ENCODE measurements at places on chromosomes 16 and 17. TPM values are rescaled to one million over a fixed set of nuclear protein-coding genes. Genes with fewer than 3 reads are reported as not detected.

- no peaks in the 10 kb centered on the region for H3K36me3 ChIP-seq
- DNase-seq, result no peak
- H3K4me1 ChIP-seq, result no peaks in the 10 kb centered on the region
- no peak overlapping the region for H3K4me3 ChIP-seq
Observed at GRCh38 chr16:85234310-85235204, 122.3 kb upstream of the CIBAR2 start.

- no peak overlapping the region for H3K4me3 ChIP-seq
- H3K36me3 ChIP-seq, result peaks cover 5% of the 10 kb centered on the region
- H3K27me3 ChIP-seq, result no peaks in the 10 kb centered on the region
- DNase-seq, result peak; percentile 52
- no peak overlapping the region for H3K27ac ChIP-seq
Observed at GRCh38 chr17:40038882-40039513, 15.2 kb downstream of the MED24 start.

GRCh38 chr17:31073411-31073810 is 21.4 kb upstream of the NF1 start:
- no peaks in the 10 kb centered on the region for H3K36me3 ChIP-seq
- H3K4me3 ChIP-seq, result no peak overlapping the region
- H3K27me3 ChIP-seq, result no peaks in the 10 kb centered on the region
- peaks cover 2% of the 10 kb centered on the region for H3K4me1 ChIP-seq
- DNase-seq, result no peak

DNA sequence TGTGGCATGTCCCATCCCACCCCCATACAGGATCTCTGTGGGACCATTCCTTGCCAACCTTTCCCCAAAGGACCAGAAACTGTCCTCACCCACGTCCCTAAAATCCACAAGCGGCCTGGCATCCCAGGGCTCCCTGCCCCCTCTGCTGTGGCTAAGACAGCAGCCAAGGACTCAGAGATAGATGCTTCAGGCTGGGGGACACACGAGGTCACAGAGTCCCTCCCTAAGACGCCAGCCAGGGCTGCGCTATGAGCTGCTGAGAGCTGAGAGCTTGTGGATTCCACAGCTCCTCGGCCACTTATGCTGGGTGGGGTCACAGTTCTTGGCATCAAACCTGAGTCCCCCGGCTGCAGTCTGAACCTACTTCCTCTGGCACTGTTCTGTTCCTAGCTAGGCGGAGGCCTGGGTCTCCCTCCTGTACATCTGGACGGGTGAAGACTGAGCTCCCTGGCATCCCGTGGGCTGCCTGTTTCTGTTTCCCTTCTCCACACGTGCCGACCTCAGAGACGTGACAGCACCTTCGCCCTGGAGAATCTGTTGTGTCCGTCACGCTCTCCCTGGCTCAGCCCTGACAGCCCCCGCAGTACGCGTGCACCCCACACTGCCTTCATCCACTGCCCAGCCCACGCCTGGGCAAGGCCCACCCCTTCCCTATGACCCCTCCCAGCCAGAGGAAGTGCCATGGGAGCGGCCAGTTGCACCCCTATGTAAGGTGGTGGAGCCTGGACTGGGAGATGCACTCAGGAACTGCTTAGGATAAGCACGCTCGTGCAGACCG is 61.2 kb downstream of the ENGASE start:
- H3K27ac ChIP-seq, result no peak overlapping the region
- H3K4me1 ChIP-seq, result no peaks in the 10 kb centered on the region
- no peak overlapping the region for H3K4me3 ChIP-seq
- DNase-seq, result no peak
- H3K36me3 ChIP-seq, result no peaks in the 10 kb centered on the region

CD300A gene
- not detected for total RNA-seq

EVI2B gene
- 0.11 TPM for total RNA-seq

Data from PC-3 (cell line).